B cell (primary cell): ENCODE measurements at places on chromosomes 12 and 14. TPM values are rescaled to one million over a fixed set of nuclear protein-coding genes. Genes with fewer than 3 reads are reported as not detected.

The PARP2 gene
- 17.0 and 19.8 TPM in 2 replicates for polyA plus RNA-seq

The WNT1 gene
- 0.26 and 0.55 TPM in 2 replicates for polyA plus RNA-seq

The NFATC4 gene
- 3.1 and 3.7 TPM in 2 replicates for polyA plus RNA-seq

The TSPAN9 gene
- 0.15 and 0.56 TPM in 2 replicates for polyA plus RNA-seq

The OTOGL gene
- not detected in 2 replicates for polyA plus RNA-seq

The PTPN21 gene
- polyA plus RNA-seq: not detected in 2 replicates

The AMN gene
- 9.2 and 15.0 TPM in 2 replicates for polyA plus RNA-seq

The NCOR2 gene
- 24.3 and 25.9 TPM in 2 replicates for polyA plus RNA-seq

The ERBB3 gene
- polyA plus RNA-seq: 0.06 and 0.10 TPM in 2 replicates

DNA sequence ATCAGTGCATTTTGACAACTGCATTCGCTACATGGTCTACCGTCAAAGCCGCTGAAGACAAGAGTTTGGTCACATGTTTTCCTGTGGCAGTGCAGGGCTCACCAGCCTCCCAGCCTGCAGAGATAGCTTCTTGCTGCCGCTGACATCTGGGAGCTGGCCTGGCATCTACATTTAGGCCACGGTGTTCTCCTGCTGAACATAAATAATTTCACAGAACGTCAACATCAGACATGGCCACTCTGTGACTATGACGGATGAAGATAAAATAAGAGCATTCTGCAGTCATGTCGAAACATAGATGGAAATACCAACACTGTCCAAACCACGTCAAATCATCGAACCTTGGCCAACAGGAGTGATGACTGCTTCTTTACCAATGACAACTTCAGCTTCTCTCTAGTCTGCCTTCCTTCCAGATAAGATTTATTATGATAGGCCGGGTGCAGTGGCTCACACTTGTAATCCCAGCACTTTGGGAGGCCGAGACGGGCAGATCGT, 91.2 kb downstream of the TNFAIP2 start:
- DNase-seq: no peak

DNA sequence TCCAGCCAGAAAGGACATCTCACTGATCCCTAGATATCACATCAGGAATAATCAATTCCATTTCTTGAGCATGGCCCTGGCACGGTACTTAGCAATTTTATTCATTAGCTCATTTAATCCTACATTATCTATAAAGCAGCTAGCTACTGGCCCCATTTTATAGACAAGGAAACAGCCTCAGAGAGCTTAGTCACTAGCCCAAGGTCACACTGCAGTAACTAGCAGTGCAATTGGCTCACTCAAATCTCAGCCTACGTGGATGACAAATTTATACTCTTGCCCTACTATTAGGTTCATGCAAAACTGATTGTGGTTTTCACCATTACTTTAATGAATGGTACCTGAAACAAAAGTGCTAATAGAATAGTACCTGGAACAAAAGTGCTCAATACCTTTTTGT, 41.7 kb downstream of the NUAK1 start:
- no peak for DNase-seq

- no peak for DNase-seq
Measured at GRCh38 chr12:118370601-118371000, 2.1 kb downstream of the TAOK3 start.

DNA sequence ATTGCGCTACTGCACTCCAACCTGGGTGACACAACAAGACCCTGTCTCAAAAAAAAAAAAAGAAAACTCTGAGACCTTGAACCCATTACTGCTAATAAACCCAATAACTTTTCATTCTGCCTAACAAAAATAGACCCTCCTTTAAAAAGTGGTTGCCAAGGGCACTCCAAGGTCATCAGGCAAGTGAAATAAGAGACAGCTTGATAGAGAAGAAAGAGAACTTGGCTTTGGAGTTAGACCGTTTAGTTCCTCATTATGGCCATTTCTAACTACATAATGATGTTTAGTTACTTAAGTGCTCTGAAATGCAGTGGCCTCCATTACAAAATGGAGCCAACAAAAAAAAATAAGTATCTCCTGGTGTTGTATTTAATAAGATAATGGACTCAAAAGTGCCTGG, 55.9 kb downstream of the PHLDA1 start:
- no peak for DNase-seq

GRCh38 chr14:59190372-59190771, 1.9 kb downstream of the DAAM1 start:
- DNase-seq: no peak

DNA sequence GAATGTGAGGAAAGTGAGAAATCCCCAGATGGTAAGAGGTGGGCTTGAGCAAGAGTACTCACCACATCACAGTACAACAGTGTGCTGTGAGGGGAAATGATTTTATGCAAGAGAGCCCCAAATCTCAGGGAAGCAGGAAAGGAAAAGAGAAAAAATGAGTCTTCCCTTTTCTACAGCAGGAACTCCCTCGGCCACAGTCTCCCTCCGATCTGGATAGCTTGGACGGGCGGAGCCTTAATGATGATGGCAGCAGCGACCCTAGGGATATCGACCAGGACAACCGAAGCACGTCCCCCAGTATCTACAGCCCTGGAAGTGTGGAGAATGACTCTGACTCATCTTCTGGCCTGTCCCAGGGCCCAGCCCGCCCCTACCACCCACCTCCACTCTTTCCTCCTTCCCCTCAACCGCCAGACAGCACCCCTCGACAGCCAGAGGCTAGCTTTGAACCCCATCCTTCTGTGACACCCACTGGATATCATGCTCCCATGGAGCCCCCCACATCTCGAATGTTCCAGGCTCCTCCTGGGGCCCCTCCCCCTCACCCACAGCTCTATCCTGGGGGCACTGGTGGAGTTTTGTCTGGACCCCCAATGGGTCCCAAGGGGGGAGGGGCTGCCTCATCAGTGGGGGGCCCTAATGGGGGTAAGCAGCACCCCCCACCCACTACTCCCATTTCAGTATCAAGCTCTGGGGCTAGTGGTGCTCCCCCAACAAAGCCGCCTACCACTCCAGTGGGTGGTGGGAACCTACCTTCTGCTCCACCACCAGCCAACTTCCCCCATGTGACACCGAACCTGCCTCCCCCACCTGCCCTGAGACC, 7.8 kb downstream of the ATN1 start:
- no peak for DNase-seq

DNA sequence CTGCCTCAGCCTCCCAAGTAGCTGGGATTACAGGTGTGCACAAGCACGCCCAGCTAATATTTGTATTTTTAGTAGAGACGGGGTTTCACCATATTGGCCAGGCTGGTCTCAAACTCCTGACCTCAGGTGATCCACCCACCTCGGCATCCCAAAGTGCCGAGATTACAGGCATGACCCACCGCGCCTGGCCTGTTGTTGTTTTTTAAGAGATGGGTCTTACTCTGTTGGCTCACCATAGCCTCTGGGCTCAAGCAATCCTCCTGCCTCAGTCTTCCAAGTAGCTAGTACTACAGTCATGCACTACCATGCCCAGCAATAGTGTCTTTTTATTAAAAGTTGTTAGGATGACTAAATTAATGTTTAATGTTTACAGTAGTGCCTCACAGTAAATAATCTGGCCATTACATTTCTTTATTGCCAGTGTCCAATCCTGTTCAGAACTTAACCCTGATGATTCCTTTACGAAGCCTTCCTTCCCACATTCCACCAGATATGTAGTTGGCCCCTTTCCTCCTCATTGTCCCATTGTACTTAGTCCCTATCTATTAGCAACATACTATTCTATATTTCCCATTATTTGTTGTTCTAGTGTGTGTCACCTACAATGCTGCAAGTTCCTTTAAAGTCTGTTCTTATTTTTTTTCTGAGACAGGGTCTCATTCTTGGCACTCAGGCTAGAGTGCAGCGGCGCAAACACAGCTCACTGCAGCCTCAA, 8.8 kb upstream of the SMARCC2 start:
- no peak for DNase-seq

DNA sequence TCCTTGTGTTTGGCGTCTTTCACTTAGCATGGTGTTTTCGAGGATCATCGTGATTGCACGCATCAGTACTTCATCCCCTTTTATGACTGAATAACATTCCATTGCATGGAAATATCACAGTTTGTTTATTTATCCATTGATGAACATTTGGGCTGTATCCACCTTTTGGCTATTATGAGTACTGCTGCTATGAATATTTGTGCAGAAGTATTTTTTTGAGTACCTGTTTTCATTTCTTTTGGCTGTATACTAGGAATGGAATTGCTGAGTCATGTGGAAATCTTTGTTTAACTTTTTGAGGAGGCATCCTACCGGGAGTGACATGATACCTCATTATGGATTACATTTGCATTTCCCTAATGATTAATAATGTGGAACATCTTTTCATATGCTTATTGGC, 66.4 kb downstream of the WNK1 start:
- no peak for DNase-seq

- no peak for DNase-seq
Measured at GRCh38 chr12:114826244-114826643, 142.3 kb upstream of the TBX3 start.

DNA sequence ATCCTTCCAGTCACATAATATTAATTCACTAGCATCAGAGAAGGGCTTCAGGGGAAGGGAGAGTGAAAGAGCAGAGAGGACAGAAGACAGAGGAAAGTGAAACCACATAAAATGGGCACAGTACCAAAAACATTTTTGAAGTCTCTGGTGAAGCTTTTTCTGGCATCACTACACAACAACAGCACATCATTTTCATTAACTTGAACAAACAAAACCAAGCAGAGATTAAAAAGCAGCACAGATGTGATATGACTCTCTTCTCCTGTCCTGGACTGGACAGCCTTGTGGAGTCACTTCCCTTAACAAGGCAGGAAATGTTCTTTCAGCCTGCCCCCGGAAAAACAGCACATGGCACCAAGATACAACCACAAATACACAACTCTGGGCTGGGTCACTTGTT, 112.0 kb downstream of the TSPAN8 start:
- DNase-seq: no peak

DNA sequence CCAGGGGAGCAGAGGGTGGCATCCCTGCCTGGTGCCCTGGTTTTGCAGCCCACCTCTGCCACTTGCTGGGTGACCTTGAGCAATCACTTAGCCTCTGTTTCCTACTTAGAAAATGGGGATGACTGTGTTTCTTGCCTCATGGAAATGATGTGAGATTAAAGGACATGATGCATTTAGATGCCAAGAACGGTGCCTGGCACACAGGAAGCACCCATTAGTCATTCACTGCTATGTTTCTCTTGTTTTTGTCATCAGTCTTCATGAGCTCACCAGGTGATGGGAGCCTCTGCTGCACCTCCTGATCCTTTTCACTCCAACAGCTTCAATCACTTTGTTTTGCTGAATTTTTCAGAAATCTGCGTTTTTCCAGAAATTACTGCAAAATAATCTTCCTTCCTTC, 23.6 kb upstream of the ATF1 start:
- no peak for DNase-seq

GRCh38 chr14:41355866-41356265, 250.8 kb upstream of the LRFN5 start:
- DNase-seq: no peak

- no peak for DNase-seq
Measured at GRCh38 chr14:105021656-105022275, 883 bp upstream of the CDCA4 start.

- DNase-seq: peak; percentile 71
Measured at GRCh38 chr12:55743406-55744339, 751 bp downstream of the GDF11 start.

GRCh38 chr12:101002696-101003419, 207.2 kb downstream of the SLC5A8 start:
- DNase-seq: no peak

DNA sequence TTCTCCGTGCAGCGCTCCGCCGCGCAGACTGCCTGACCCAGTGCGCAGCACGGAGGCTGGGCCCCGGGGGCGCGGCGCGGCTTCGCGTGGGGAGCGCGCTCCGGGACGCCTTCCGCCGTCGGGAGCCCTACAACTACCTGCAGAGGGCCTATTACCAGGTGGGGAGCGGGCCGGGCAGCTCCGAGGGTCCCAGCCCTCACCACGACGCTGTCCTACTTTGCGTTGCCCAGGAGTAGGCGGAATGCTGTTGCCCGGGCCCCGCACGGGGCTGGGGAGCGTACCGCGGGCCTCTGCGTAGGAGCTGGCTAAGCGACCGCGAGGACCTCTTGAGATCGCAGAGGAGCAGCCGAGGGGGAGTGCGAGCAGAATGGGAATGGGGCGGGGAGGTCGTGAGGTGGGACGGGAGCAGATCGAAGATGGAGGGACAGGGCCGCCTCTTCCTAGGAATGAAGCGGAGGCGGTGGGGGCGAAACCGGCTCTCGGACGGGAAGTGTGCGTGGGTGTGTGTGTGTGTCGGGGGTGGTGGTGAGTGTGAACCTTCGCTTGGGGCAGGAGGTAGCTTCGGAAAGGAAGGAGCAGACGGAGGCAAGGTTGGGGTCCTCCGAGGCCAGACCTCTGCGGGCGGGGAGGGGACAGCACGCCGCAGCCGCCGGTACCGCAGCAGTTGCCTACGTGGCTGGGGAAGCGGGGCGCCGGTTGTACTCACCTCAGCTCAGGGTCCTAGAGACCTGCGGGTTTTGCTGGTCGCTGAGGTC, 751 bp downstream of the P3H3 start:
- DNase-seq: peak; percentile 67

DNA sequence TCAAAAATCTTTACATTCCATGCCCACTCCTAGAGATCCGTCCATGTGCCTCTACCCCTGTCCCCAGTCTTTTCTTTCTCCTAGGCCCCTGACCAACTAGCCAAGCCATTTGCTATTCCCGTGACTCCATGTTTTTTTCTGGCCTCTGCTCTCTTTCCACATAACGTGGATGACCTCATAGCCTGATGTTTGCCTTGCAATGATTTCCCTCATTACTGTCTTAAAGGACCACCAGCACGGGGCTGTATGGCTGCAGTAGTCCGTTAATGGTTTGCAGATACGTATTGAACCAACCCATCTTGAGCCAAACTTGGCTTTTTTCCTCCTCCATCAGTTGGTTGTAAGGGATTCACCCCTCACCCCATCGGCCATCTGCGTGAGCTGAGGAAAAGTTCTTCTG, 226.0 kb downstream of the PCNX1 start:
- DNase-seq: no peak

GRCh38 chr12:68905733-68906132, 27.2 kb downstream of the CPM start:
- DNase-seq: no peak

DNA sequence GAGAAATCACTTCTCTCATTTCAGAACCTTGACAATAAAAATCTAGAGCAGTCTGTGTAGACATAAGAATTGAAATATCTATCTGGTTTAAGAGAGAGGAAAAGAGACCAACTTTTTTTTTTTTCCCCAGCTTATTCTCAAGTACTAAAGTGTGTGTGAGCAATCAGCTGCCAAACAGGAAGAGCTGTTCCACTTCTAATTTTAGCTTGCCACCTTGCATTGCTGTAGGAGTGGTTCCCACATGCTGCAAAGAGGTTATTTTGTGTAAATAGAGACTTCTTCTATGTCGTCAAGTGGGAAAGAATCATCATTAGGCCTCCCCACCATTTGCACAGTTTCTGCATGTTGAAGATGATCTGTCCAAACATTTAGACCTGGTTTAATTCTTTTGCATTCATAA, 142.6 kb downstream of the NPAS3 start:
- no peak for DNase-seq
